ENCODE measurements at places on chromosomes 11 and 22. TPM values are rescaled to one million over a fixed set of nuclear protein-coding genes. Genes with fewer than 3 reads are reported as not detected.

DNA sequence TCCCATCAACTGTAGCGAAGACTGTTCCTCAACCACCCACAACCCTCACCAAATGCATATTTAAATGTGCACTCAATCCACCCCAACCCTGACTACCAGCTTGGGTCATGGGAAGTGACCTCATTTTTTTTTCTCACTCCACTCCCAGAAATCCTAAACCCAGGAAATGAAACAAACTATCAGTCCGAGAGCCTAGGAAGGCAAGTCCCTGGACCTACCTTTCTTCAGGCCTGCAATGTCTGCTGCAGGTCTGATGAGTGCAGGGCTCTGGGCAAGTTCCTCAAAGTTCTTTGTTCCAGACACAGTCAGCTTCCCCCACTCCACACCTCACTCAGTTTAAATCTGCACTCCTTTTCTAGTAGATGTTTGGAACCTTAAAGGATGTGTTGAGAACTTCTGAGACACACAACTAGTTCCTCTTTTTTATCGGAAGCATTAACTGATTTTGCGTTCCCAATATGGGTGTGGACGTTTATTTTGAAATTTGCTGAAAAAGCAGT, at the start of gene MS4A4E:
MS4A4E (minus strand) TSS at position 398 of the 500 bp plus-strand sequence. CDS start 13,082 bp downstream, outside the sequence.
- H3K27ac ChIP-seq, result peak within 1 kb of the TSS; percentile 11
- H3K36me3 ChIP-seq, result no peaks in the 10 kb centered on the region
- DNase-seq, result no peak
- no peaks in the 10 kb centered on the region for H3K27me3 ChIP-seq

DNA sequence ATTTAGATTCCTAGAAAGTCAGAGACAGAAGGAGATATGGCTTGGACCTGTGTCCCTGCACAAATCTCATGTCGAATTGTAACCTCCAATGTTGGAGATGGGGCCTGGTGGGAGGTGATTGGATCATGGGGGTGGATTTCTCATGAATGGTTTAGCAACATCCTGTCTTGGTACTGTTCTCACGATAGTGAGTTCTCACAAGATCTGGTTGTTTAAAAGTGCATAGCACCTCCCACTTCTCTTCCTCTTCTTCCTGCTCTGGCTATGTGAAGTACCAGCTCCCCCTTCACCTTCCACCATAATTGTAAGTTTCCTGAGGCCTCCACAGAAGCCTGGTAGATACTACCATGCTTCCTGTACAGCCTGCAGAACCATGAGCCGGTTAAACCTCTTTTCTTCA, 27.6 kb upstream of the PAMR1 start:
- no peak overlapping the region for H3K27ac ChIP-seq
- H3K27me3 ChIP-seq, result no peaks in the 10 kb centered on the region
- no peak for DNase-seq
- no peak overlapping the region for H3K4me3 ChIP-seq
- H3K36me3 ChIP-seq, result no peaks in the 10 kb centered on the region

- DNase-seq, result no peak
- H3K4me3 ChIP-seq, result no peak overlapping the region
- H3K27ac ChIP-seq, result no peak overlapping the region
These were observed 5.3 kb downstream of the HNRNPUL2 start for GRCh38 chr11:62721994-62722393.

DNA sequence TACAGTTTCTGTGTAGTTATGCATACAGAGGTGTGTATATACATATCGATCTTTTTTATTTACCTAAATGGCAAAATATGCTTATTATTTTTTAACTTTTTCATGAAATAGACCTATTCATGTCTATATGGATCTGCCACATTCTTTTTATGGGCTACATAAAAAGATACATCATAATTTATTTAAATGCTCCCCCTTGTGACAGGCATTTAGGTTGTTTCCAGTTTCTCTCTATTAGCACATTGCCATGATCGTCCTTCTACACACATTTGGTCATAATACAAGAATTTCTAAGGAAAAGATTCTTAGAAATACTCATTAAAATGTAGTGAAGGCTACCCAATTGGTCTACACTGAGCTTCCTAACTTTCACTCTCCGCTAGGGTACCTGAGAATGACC, 1067.4 kb downstream of the OPCML start:
- H3K4me3 ChIP-seq, result no peak overlapping the region
- no peaks in the 10 kb centered on the region for H3K4me1 ChIP-seq
- H3K36me3 ChIP-seq, result no peaks in the 10 kb centered on the region
- no peak overlapping the region for H3K27ac ChIP-seq
- DNase-seq, result no peak

DNA sequence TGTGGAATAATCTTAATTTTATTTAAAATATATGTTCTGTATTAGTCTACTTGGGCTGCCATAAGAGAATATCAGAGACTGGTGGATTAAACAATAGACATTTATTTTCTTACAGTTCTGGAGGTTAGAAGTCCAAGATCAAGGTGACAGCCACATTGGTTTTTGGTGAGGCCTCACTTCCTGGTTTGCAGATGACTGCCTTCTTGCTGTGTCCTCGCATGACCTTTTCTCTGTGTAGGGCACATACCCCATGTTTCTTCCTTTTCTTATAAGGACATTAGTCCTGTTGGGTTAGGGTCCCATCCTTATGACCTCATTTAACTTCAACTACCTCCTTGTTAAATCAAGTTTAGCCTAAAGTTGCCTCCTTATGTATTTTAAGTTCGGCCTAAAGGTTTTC, 202.7 kb upstream of the MPPED2 start:
- H3K4me3 ChIP-seq, result no peak overlapping the region
- DNase-seq, result no peak
- H3K27ac ChIP-seq, result no peak overlapping the region
- H3K4me1 ChIP-seq, result peaks cover 8% of the 10 kb centered on the region
- no peaks in the 10 kb centered on the region for H3K27me3 ChIP-seq
- no peaks in the 10 kb centered on the region for H3K36me3 ChIP-seq

MLC1 gene
- not detected for total RNA-seq
